ENCODE measurements at places on chromosomes 2 and 18. TPM values are rescaled to one million over a fixed set of nuclear protein-coding genes. Genes with fewer than 3 reads are reported as not detected.

GRCh38 chr2:239061824-239062570 is 214.1 kb downstream of the TWIST2 start:
- no peak for DNase-seq

GRCh38 chr2:100245681-100246080 is 76.6 kb downstream of the LONRF2 start:
- no peak for DNase-seq

- no peak for DNase-seq
Observed at GRCh38 chr18:34938090-34938489, 103.1 kb upstream of the MAPRE2 start.

GRCh38 chr2:203758841-203759689 is 52.6 kb downstream of the CD28 start:
- no peak for DNase-seq

DNA sequence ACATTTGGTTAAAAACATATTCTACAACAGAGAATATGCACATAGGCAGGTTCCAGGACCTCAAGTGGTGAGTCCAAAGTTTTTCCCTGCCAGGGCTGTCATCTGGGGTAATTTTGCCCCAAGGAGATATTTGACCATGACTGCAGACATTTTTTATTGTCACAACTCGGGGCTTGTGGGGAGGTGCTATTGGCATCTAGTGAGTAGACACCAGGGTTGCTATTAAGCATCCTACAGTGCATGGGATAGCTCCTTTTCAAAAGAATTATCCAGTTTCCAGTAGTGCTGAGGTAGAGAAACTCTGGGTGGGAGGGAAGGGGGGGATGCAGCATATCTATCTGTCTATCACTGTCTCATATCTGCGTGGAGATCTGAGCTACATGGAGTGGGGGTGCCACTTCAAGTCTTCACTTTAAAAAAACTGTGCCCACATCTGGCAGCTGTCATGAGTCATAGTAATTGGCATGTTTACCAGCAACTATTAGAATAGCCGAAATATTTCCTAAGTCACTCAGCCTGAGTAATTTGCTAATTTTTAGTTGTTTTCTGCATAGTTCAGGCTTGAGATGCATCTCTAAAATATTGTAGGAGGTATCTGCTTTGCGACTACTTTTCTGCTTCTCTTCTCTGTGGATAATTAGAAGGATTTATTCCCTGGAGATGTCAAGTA is 254.0 kb upstream of the RBMS1 start:
- no peak for DNase-seq

DNA sequence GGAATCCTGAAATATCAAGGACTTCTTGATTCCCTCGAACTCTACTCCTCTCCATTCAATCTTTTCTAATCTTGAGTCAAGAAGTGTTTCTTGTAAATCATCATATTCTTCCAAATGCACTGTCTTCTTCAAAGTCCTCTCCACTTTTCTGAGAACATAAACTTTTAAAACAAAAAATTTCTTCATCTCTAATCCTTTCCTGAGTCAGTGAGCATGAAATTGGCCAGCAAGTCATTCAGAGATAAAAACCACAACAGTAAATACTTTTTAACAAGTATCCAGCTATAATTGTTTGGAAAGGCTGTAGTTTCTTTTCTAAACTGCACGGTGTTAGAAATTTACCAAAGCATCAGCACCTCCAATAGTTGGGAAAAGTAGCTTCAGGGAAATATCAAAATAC is 312.6 kb upstream of the GALNT5 start:
- DNase-seq = no peak

- no peak for DNase-seq
Observed at GRCh38 chr2:229752970-229753729, 38.8 kb upstream of the DNER start.

GRCh38 chr2:239154971-239155805 is 245.6 kb downstream of the HDAC4 start:
- no peak for DNase-seq

DNA sequence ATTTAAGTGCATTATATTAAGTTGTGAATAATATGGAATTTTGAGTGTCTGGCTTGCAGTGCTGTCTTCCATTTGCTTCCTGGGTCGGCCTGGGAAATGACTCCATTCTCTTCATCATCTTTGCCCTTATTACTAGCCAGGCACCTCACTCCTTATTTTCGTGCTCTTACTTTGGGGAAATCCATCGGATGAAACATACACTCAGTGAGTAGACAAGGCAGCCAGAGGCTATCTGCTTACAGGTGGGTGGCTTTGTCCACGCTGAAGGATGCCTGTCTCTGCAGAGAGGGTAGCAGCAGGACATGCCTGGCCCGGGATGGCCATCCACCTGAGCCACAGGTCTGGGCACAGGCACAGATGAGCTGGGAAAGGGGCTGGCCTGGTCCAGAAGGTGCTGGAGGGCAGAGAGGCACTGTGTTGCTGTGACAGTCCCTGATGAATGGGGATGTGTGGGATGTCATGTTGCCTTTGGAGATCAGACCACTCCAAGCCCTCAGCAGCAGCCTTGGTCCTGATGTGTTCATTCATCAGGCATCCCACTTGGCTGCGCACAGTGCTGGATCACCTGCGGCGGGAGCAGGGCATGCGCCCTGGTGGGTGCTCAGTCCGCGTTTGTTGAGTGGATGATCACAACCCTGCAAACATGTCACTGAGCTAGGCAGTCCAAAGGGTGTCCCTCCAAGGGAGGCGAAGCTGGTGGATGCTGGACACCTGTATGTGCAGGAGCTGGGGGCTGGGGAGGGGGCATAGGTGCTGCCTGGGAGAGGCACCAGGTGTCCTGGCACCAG is 236.0 kb downstream of the LDLRAD4 start:
- no peak for DNase-seq

Gene FAM124B
- total RNA-seq = not detected

Gene PKDCC
- total RNA-seq = 2.1 TPM

Gene KRTCAP3
- not detected for total RNA-seq

Gene MARCO
- not detected for total RNA-seq

Gene POTEC
- total RNA-seq = not detected
